ENCODE measurements at places on chromosomes 11 and 22.

DNA sequence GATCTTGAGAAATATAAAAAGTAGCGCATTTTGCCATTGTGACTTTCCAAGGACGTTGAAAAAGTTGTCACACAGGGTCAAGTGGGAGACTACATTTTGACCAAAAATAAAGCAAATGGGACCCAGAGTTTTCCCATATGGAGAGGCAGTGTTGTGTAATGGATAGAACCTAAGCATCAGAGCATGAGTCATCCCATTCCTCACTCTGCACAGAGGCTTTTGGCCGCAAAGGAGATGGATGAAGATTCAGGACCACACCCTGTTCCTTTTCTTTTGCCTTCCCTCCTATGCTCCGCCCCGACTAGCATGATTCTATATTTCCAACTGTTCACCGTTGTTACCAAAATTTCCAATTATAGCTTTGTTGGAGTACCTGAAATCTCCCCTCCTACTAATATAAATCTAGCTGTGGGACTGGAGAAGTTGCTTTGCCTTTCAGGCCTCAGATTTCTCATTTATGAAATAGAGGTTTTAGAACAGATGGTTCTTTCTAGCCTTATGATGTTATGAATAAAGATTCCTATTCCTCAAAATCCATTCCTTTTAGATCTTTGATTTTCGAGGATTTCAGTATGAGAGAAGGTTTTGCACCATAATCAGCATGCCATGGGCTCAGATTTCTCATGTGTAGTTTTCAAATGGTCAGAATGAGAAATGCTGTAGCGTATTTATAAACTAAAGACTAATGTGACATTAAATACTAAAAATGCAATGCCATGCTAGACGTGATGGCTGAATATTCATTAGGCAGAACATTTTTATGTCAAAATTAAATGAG is 921.9 kb upstream of the TENM4 start:
- no peak for DNase-seq

DNA sequence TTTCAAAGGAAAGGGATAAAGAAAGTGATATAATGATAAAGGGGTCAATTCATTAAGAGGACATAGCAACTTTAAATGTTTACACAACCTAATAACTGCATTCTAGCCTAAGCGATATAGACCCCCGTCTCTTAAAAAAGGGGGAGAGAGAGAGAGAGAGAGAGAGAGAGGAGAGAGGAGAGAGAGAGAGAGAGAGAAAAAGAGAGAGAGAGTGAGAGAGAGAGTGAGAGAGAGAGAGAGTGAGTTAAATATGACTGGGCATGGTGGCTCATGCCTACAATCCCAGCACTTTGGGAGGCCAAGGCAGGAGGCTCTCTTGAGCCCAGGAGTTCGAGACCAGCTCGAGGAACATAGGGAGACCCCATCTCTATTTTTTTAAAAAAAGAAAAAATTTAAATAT is 90.2 kb upstream of the GAL start:
- DNase-seq, result no peak

GRCh38 chr11:107179829-107180228 is 161.6 kb upstream of the GUCY1A2 start:
- DNase-seq, result no peak

DNA sequence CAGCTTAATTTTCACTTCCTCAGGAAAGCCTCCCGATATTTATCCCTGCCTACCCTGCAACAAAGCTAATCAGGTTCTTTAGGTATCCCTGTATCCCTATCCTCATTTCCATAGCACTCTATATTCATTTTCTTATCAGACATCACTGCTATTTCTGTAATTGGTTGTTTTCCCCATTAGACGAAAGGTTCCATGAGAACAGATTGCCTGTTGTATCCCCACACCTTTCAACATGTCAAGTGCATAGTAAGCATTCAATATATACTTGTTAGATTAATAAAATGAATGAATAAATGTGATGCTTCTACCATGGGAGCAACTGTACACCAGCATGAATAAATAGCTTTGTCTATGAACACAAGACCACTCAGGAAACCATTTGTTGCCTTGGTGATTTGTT is 499.8 kb downstream of the DLG2 start:
- DNase-seq, result no peak

DNA sequence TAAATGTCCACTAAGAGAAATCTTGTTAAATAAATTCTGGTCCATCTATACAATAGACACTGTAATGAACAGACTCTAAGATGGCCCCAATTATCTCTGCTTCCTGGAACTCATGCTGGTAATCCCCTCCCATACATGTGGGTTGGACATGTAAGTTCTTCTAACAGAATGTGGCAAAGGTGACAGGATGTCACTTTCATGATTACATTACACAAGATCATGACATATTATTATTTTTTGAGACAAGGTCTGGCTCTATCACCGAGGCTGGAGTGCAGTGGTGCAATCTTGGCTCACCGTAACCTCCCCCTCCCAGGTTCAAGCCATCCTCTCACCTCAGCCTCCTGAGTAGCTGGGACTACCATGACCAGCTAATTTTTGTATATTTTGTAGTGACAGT is 14.6 kb upstream of the NDUFC2 start:
- DNase-seq, result no peak

DNA sequence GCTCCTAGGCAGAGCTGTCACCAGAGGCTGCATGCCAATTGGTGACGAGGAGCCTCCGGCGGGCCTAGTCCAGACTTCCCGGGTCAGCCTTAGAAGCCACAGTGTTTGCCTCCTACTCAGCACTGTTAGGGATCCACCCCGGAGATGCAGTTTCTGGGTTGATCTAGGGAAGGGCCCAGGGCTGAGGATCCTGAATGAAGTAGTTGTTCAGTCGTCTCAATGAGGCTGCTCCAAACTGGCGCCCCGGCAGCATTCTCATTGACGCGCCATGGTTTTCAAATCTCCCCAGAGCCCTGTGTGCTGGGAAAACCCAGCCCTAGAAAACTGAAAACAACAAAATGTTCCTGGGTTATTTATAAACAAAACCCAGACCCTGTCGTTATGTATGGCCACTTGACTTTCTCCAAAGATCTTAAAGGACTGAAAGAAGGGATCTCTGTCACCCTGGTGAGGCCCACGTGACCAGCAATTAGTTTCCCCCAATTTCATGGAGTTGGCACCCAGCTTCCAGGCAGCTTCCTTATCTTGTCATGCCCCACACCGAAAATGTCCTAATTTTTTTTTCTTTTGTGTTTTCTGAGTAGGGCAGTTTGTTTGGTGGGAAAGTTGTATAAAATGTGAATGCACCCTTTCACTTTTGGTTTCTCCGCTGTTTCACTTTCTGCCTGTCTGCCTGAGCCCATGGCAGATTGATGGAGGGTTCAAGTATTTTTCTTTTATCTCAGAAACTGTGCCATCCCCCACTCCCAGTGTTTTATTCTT is 2.0 kb upstream of the EHD1 start:
- no peak for DNase-seq

GRCh38 chr11:81497202-81497804 is 1236.4 kb downstream of the FAM181B start:
- DNase-seq, result peak; percentile 16

DNA sequence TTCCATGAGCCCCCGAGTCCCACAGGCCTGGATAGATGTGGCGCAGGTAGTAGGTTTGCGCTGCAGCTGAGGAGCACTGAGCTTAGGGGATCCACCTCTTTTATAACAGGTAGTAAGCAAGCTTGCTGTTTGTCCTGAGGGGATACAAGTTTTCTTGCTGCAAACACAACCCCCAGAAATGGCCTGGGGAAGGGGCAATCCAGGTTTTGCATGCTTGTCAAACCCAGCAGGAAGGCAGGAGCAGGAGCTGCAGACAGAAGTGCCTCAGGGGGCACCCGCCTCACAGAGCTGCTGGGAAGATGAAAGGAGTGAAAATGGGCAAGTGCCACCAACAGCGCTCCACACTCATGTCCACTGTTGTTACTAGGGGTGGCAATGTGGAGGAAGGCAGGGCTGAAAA is 18.5 kb downstream of the APOL5 start:
- no peak for DNase-seq

DNA sequence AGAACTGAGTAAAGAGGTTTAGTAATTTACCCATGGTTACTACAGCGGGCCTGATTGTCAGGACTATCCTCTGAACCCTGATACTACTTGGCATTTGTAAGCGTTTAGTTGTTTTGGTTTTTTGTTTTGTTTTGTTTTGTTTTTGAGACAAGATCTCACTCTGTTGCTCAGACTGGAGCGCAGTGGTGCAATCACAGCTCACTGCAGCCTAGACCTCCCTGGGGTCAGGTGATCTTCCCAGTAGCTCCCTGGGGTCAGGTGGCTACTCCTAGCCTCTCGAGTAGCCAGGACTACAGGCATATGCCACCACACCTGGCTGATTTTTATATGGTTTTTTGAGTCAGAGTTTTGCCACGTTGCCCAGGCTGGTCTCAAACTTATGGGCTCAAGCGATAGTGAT is 118.6 kb downstream of the WNT11 start:
- no peak for DNase-seq

DNA sequence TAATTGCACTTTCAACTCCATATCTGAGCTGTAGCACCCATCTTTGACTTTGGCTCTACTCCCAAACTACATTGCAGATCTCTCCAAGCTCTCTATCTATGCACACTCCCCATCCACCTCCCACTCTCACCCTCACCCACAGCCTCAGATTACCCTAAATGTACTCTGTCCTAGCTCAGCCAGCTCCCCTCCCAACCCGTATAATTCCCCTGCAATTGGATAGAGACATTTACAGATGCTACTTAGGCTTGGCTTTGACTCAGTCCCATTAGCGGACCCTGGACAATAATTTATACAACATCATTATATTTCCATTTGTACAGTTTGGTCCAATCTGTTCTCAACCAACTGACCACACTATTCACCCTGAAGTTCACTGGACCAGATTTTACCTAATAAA is 338.9 kb upstream of the ANO3 start:
- no peak for DNase-seq

DNA sequence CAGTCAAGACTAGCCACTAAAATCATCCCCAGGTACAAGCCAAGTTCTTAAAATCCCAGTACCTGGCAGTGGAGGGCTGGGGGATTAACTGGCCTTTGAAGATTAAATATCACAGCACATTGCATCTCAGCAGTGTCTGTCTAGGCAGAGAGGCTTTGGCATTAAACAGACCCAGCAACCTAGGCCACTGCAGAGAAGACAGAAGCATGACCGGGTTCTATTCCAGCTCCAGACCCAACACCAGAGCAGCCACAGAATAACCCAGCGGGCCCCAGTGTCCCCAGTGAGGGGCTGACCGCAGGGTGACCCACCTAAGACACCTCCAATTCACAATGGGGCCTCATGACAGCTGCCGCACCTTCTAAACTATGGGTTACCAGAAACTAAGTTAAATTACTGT is 88.2 kb downstream of the SHANK2 start:
- DNase-seq, result no peak

DNA sequence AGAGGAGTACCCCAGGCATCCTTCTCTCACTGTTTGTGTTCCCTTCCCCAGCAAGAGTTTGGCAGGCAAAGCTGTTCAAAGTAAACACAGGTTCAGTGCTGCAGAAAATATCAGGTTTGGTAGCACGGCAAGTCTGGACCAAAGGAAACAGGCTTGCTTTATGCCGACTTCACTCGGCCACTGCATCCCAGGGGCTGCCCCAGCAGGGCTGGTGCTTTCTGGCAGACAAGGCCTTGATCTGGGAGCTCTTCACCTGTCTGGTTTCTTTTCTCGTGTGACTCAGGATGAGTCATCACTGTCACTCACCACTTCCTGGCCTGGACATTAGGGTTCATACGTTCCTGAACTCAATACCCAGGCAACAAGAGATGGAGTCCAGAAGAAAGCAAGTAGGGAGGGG is 52.6 kb upstream of the NAV2 start:
- peak; percentile 85 for DNase-seq

DNA sequence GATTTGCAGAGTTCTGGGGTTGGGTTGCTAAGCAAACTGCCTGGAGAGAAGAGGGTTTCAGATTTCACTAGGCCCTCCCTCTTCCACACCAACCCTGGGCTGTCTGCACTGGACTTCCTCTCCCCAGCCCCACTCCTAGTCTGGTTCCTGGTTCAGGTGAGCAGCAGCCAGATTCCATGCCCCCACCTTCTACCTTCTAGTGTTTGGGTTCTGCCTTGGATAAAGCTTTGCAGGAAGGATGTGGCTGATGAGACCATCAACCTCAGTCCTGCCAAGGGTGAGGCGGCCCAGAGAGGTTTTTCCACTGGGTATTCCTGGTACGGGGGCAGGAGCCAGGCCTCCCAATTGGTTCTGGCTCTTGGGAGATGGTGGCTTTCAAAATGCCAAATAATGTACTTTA is 68.3 kb downstream of the BCR start:
- peak; percentile 63 for DNase-seq

DNA sequence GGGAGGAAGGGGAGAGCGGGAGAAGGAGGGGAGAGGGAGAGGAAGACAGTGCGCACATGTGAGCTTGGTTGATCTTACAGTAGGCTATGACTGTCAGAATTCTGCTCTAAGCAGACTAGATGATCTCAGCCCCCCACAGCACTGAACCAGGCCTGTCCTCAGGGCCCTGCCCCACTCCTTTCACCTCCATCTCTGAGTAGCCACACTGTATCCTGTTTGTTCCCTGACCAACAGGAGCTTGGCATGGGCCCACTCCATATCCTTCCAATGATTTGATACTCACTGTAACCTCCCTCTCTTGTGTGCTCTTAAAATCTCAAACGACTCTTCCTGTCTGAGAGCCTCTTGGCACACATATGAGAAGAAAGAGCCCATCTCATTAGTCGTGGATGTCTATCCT is 86.1 kb upstream of the PARVA start:
- DNase-seq, result no peak

DNA sequence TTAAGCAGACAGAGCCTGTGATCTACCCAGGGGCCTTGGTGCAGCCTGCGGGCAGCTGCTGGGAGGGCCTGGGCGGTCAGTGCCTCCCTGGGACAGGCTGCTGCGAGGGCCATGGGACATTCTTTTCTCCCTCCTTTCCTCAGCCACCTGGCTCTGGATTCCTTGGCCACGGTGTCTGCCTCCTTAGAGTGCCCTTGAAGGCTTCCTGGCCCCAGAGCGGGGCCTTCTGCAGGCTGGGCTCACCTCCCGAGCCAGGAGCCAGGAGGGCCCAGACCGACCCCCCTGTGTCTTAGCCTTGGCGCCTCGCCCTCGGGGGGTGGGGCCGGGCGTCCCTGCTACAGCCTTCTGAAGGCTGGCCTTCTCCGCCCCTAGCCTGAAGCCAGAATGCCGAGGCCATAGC is 231.2 kb downstream of the TBC1D22A start:
- DNase-seq, result no peak

- no peak for DNase-seq
Measured at GRCh38 chr22:37768273-37768672, 39.5 kb upstream of the GCAT start.

GRCh38 chr11:44621140-44621681 is 55.7 kb downstream of the CD82 start:
- DNase-seq, result peak; percentile 41

- peak; percentile 48 for DNase-seq
Measured at GRCh38 chr22:50184004-50184901, 1.5 kb upstream of the TRABD start.

GRCh38 chr11:108474664-108475463 is 7.5 kb upstream of the C11orf65 start:
- DNase-seq, result no peak

DNA sequence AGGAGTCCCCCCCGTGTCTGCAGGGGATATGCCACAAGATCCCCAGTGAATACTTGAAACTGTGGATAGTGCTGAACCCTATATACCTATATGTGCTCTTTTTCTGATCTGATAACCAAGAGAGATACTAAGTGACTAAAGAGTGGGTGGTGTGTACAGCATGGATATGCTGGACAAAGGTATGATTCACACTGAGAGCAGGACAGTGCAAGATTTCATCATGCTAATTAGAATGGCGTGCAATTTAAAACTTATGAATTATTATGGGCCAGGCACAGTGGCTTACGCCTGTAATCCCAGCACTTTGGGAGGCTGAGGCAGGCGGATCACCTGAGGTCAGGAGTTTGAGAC is 90.2 kb upstream of the ALKBH3 start:
- peak; percentile 50 for DNase-seq

All from IMR-90 (cell line).